Globus pallidus (tissue), 1 donor: ENCODE measurements at places on chromosomes 7 and 10.

DNA sequence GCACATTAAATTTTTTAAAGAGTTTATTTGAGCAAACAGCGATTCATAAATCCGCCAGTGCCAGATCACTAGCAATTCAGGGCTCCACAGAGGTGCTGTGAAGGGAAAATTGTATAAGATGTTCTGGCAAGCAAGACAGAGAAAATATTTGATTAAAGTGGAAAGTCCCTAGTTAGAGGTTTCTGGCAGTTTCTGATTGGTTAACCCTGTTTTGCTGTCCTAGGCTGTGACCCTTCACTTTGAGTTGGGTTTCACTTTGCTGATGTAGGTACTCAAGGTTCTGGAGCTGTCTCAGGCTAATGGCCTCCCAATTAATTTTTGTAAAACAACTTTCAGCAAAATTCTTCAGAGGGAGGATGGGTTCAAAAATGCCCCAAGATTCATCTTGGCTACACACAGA, 79.4 kb upstream of the NXPH1 start:
- DNase-seq: no peak

DNA sequence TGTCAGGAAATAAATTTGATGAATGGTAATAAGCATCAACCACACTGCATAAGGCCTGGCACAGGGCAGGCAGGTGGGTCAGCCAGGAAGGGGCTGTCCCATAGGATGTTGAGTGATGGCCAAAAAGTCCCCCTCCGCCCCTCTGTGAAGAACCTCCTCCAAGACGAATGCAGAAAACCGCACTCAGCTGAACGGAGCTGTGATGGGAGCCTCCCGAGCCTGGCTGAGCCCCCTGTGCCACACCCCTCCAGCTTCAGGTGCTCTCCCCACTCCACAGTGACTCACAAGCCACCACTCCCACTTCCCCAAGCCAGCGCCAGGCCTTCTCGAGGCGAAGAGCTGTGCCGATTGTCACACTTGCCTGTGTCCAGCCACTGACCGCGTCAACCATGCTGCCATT, 184.2 kb downstream of the MAD1L1 start:
- DNase-seq: no peak

DNA sequence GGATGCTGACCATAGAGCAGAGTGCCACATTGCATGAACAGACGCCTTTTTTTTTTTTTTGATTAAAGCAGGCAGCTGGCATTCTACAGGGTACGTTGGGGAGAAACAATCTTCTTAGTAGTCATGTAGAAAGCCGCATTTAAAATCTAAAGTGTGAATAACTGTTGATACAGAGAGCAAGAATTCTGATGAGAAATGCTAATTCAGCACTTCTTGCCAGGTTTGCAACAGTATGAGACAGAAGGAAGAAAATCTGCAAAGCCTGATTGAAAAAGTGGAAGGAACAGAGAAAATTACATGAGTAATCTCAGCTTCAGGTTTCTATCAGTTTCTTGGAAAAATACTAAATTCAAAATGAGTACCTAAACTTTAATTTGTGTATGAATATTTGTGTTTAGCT, 232.7 kb upstream of the CHRM2 start:
- no peak for DNase-seq

DNA sequence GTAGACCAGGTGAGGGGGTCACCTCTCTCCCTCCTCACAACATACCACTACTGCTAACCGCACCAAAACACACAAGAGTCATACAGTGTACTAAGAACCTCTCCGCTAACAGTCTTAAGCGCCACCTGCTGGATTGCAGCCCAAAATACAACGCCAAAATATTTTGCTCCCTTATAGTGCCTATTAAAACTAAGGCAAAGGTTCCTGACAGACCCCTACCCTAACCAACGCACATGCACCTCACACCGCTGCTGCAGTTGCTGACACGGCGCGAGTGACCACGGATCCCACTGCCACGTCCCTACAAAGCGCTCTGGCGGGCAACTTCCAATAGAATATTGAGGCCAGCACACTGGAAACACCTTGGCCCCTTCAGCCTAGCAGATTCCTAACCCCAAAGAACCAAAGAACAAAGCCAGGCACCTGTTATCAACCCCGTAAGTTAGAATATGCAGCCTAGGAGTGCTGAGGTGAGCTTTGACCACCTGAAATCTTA, 563.6 kb upstream of the SEMA3D start:
- DNase-seq: peak; percentile 14

DNA sequence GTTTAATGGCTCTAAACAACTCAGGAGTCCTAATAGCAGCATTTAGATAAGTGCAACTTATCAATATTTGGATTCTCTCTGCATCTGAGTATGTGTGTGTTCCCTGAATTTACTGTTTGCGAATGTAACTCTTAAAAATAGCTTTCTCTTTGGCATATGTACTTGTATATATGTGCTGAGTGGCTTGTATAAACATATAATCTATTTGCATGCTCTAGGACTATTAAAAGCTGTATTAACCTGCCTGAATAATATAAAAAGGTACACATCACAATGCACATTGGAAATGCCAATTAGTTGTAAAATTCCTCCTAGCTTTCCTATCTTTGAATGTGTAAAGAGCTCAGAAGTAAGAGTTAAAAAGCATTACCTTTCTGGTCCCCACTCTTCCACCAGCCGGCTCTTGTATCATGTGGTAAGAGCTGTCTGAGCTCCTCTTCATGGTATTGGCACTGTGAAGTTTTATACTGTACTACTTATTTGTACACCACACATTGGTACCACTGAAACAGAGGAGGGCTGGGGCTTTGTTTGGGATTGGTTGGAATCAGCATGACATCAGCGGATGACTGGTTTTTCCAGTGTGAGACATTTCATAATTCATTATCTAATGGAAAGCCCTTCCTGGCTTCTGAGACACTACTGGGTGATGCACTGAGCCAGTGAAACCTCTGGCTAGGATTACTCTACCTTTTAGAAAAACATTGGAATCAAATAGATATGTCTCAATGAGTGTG, at the start of gene INHBA:
INHBA (minus strand) TSS at position 456 of the 737 bp plus-strand sequence. CDS start 2,716 bp downstream, outside the sequence.
- no peak for DNase-seq

DNA sequence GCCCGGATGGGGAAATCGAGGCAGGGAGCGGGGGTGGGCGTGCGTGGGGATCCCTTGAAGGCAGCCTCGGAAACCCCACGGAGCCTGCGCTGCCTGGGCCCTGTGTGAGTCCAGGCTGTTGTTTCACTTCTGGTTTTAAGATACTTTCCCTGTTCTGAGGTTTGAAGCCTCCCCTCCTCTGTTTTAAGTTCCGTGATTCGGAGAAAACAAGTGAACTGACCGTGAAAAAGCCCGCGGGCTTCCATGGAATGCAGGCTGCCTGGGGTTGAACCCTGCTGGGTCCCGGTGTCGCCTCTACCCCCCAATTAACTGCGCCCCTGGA, 401 bp downstream of the LRRC27 start:
- no peak for DNase-seq

DNA sequence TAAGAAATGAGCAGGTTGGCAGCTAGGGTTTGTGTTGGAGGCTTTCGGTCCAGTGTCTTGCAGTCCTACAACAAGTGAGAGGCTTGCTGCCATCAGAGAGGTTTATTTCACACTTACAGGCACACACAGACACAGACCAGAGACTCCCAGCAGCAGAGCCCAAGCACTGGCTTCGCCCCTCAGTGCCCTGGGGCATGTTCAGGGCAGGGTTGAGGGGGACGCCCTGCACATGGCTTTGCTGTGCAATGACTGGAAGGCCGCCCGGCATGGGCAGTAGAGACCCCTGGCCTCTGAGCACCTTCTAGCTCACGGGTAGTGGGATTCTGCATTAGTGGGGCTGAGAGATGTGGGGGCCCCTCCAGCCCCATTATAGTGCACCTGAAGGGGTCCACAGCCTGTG, 3.8 kb downstream of the SPRN start:
- DNase-seq: no peak

- no peak for DNase-seq
Observed at GRCh38 chr10:93565446-93565845, 1.0 kb upstream of the FFAR4 start.

DNA sequence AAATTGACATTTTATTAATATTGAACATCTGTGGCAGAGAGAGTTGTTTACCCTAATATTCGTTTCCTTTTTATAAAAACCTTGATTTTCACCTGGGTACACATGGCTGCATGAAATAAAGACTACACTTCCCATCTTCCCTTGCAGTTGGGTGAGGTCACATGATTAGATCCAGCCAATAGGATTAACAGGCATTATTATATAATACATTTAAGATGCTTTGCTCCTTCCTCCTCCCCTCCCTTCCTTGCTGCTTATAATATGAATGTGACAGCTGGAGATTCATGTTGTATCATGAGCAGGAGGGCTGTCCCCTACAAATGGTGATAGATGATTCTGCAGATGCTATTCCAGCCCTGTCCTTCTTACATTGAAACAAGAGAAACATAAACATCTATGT, 146.6 kb downstream of the SH2D4B start:
- peak; percentile 26 for DNase-seq
